ENCODE measurements at places on chromosomes 6 and 20. TPM values are rescaled to one million over a fixed set of nuclear protein-coding genes. Genes with fewer than 3 reads are reported as not detected.
A peak's percentile ranks its signal among the peaks of the same experiment; 100 is the strongest.

- DNase-seq: no peak
Measured at GRCh38 chr20:4714818-4715217, 6.9 kb upstream of the PRND start.

- DNase-seq: no peak
Measured at GRCh38 chr6:154479351-154479769, 31.1 kb downstream of the CNKSR3 start.

GRCh38 chr6:53892707-53893106 is 97.9 kb downstream of the LRRC1 start:
- no peak for DNase-seq

- DNase-seq: no peak
Measured at GRCh38 chr6:155589190-155589589, 133.6 kb upstream of the NOX3 start.

GRCh38 chr6:96532399-96532798 is 10.8 kb downstream of the UFL1 start:
- DNase-seq: no peak

DNA sequence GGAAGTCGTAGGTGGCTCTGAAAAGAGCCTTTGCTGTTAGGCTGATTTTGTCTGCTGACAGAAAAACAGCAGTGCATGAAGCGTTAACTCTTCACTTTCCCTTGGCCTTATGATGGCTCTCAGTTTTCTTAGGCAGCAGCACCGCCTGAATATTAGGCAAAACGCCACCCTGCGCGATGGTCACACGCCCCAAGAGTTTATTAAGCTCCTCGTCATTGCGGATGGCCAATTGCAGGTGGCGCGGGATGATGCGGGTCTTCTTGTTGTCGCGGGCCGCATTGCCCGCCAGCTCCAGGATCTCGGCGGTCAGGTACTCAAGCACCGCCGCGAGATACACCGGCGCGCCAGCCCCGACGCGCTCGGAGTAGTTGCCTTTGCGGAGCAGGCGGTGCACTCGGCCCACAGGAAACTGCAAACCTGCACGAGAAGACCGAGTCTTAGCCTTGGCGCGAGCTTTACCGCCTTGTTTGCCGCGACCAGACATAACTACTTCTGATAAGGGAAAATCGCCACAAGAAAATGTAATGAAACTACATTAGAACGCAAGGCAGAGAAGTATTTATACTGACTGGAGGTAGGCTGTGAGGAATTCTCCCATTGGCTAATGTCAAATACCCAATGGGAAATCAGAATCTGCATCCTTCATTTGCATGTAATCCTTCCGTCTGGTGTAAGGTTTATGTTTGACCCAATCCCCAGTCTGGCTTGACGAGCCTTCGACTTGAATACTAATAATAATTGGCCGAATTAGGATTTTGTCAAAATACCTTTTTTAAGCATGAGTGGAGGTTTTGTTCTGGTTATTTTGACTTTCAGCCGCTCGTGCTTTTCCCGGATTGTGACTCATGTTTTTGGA is 53.9 kb upstream of the HFE start:
- peak; percentile 95 for DNase-seq

DNA sequence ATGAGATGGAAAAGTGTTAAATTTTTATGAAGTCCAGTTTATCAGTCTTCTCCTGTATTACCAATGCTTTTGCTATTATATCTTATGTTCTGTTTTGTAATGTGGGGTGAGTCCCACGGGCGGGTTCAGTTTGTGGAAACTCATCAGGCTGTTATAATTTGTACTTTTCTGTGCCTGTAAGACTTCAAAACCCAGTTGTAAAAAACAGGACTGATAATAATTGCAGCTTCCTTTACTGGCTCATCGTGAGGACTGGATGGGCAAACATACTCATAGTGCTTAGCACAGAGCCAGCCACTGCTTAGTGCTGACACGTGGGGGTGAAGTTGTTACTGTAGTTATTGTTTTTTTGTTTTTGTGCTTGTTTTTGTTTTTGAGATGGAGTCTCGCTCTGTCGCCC is 45.6 kb downstream of the TGM2 start:
- no peak for DNase-seq

GRCh38 chr20:16434062-16434664 is 139.1 kb downstream of the KIF16B start:
- no peak for DNase-seq

- DNase-seq: no peak
Measured at GRCh38 chr6:124319410-124319809, 515.7 kb downstream of the NKAIN2 start.

The RBPJL gene
- total RNA-seq: not detected

The OXT gene
- total RNA-seq: not detected

The LY6G5C gene
- total RNA-seq: 3.7 TPM

The ASIP gene
- not detected for total RNA-seq

Measured in glomerular endothelial cell (primary cell).